ENCODE measurements at places on chromosomes 3 and 15. TPM values are rescaled to one million over a fixed set of nuclear protein-coding genes. Genes with fewer than 3 reads are reported as not detected.

DNA sequence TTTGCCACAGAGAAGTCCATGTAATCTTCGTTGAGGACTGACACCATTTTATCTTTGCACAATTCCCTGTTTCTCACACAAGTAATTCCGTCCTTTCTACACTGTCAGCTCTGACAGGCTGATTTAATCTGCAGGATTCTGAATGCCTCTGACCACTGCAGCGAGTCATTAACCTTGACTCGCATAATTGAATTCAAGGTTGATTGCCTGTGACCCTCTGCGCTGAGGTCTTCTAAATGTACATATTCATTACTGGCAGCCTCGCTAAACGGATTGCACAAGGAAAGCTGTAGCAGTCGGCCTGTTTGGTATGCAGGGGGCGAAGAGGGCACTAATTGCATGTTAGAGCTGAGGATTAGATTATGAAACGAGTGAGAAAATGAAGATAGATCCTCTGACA, 147.8 kb downstream of the SHOX2 start:
- no peak for DNase-seq

The EFCC1 gene
- 0.07 TPM for total RNA-seq

DNA sequence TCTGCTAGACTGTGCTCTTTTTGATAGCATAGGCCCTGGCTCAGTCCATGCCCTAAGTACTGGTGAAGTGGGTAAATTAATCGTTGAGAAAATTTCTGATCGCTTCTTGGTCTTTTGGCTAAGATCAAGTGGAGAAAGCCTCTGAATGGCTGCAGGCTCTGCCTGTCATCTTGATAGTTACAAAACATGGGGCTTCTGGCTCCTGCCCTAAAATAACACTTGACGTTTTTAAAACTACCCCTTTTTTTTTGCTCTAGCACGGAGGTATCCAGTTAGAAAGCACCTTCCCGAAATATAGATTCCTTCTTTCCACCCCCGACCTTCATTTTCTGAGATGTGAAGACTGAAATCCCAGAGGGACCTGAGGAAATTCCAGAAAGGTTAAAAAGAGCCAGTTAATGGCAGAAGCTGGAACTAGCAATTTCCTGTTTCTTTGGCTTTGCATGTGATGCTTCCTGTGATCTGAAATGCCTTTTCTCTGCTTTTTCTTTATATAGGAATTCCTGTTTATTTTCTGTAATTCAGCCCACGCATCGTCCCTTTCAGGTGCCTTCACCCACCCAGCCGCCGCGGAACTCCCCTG, 799 bp upstream of the C2CD4B start:
- no peak for DNase-seq

DNA sequence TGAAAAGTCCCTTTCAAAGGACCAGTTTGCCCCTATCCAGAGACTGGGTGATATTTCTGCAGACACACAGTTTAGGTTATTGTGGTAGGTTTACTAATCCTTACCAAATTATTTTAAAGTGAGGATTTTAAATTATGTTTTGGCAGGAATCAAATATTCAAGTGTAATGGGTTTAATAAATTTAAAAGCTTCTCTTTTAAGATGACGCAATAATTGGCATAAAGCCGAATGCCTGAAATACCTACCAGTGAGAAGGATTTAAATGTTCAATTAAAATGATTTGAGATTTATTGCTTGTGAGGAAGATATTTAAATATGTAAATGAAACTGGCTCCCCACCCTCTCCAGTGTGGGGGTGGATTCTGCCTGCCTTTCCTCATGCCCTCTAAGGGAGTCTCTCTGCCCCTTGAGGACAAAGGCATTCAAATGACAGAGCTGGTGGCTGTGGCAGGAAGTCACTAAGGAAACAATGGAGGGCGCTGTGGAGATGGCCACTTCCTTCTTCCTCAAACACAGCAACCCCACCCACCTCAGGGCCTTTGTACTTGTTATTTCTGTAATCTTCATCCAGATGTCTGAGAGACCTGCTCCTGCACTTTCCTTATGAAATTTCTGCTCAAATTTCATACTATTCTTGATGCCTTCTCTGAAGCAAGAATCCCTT, 131.7 kb downstream of the TNIK start:
- peak; percentile 70 for DNase-seq

- no peak for DNase-seq
Observed at GRCh38 chr3:113516115-113516505, 1.2 kb upstream of the SPICE1 start.

Measured in activated CD4-positive, alpha-beta T cell treated with anti-CD3 and anti-CD28 coated beads, Interleukin-2, amount 10 ng/mL, durations not matched to agents 7 days and 5 days (primary cell).